ENCODE measurements at places on chromosomes 6 and 20.

DNA sequence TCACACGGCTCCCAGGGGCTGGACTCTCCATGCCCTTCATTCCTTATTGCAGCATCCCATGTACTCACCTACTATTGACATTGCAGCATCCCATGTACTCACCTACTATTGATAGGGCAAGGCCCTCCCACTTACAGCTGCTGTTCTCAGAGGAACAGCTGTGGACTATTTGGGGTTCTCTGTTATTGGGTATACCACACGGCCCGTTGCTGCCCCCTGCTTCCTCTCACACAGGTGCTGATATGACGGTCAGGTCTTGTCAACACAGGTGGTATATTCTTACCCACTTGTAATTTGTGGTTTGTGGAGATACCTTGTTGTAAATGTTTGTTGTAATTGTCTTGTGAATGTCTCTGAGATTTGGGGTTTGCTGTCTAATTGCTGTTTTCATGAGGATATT lies 18.8 kb downstream of the ALDH5A1 start:
- DNase-seq = no peak

DNA sequence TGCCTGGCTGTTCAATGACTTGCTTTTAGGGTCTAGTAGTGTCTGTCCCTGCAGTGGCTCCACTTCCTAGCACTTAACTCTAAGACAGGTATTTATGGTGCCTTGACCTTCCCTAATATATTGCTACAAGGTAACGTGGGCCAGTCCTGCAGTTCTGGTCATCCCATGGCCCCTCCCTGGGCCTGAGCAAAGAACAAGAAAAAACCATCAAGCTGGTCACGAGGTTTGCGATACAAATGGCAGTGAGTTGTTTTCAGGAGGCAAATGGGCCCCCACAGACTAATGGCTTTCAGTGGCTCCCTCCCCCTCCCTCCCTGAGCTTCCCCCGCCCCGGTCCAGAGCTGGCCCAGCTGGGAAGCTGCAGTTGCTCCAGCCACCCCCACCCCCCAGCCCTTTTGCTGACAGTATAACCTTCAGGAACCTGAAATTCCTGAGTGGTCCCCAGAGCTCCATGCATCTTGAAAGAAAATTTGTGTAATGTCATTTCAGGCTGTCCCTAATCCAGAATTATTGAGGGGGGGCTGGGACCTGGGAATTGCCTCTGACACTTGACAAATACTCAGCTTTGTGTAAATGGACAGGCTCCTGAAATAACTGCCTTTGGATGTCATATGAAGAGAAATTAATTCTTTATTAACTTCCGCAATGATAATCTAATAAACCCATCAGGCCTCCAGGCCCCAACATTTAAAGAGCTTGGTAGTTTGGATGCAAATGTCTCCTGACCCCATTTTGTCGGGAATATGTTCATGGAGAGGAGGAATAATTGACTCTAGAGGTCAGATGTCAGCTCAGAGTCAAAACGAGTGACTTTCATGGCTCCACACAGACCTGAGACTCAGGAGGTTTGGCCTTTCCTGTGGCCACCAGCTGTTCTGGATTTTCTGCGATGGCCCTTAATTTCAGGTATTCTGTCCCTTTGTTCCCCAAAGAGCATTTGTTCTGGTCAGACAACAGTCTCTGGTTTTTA lies 153.2 kb upstream of the TOP1 start:
- DNase-seq = no peak

GRCh38 chr6:47854971-47855370 lies 73.1 kb downstream of the OPN5 start:
- no peak for DNase-seq

DNA sequence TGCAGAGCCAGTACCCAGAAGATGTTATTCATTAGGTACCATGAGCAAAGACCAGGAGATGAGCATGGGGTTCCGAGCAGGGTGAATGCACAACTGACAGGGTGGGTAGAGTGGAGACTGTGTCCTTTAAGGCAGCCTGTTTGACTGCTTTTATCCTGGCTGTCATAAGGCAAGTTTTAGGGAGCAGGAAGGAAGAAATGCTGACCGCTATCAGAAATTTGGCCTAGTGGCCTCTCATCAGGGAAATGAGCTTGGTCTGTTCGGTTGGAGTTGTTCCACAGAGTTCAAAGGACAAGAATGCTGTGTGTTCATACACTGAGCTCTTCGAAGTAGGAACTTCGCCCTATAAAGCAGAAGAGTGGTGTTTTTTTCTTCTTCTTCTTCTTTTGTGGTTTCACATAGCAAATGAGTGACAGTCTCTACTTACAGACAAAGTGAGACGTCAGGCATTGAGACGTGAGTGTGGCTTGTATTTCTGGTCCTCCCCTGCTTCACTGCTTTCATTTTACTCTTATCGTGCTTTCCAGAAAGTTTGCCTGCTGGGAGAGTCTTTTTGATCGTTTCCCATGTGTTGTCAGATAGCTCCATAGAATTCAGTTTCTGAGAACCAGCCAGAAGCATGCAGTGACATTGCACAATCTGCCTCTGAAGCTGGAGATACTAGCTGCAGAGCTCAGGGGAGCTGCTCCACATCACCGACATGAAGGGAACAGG lies at the start of gene CASS4:
Gene CASS4, plus strand, starts transcription at position 502 of the 714 bp plus-strand sequence. Its CDS starts 199 bp downstream, at position 701.
- DNase-seq = no peak

- no peak for DNase-seq
Measured at GRCh38 chr6:32184084-32184640, at the start of gene AGER. Gene AGER (minus strand): TSS chr6:32184253. CDS start chr6:32184222, 31 bp downstream.

GRCh38 chr6:168196881-168197635 lies 118.0 kb upstream of the FRMD1 start:
- DNase-seq = no peak

- DNase-seq = no peak
Measured at GRCh38 chr6:112683926-112684325, 336.8 kb downstream of the RFPL4B start.

DNA sequence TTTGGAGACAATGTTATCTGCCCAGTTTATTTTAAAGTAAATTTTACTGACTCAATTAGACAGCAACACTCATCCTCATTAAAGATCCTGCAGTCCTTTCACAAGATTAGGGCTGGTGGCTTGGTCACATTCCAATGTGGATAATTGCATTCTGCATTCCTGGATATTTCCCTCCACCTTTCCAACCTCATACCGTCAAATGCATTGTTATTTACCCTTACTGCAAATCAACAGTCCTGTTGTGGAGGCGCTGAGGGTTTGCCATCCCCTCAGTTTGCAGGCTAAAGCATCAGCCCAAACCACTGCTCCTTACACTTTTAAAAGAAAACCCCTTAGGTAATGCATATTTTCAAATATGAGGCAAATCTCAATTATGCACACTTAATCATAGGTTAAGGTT lies 5.4 kb downstream of the CITED2 start:
- DNase-seq = no peak

- DNase-seq = no peak
Measured at GRCh38 chr6:106446983-106447382, 86.5 kb downstream of the CRYBG1 start.

GRCh38 chr6:5403609-5404008 lies 142.3 kb downstream of the FARS2 start:
- no peak for DNase-seq

DNA sequence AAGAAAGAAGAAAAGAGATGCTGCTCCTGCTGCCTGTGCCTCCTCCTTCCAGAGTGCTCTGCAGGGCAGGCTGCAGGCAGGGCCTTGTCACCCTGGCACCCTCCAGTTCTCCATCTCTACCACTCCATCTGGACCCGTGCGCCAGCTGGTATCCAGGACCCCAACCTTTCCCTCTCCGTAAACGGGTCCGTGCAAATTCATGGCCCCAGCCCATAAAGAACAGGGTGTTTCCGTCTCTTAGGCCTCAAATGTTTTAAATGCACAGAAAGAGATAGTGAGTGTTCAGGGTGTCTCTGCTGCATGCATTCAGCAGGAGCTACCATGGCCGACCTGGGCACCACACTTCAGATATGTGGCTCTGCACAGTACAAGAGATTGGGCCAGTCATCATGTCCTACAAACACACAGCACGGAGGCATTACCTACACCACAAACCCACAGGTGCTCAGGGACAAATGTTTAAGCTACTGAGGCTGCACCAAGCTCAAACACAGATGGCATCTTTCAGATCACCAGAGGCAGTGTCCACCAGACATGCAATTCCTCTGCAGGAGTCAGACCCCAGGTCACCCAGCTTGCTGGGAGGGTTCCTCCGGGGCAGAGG lies 258.1 kb downstream of the DLL1 start:
- DNase-seq = no peak

DNA sequence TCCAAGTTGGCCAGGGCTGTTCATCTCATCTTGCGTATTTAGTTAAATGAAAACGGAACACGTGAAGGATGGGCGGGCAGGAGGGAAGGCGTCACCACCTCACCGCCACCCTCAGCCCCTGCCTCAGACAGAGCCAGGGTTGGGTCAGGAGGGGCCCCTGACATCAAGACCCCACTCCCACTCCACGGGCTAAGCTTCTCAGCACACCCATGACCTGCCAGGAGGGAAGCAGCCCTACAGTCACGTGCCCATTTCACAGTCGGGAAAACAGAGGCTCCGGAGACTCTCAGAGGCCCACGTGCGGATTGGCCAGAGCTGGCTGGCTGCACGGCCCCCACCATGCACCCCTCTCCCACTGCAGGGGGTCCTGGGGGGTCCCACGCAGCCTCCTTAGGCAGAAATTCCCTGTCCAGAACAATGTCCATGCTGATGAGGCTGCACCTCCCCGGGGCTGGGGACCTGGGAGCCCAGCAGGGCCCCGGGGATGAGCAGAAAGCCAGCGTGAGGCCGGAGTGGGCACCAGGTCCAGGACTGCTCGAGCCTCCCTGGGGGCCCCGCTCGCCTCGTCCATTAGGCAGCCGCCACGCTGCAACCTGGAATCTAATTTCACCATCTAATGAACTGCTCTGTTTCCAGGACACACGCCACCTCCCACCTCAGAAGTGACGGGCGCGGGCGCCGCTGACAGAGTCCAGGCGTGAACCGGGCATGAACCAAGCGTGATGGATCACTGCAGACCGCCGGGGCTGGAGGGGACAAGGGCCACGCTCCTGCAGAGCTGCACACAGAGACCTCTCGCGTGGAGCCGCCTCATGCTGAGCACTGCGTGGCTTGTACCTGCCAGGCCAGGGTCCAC lies 15.8 kb downstream of the KCNQ2 start:
- DNase-seq = no peak

DNA sequence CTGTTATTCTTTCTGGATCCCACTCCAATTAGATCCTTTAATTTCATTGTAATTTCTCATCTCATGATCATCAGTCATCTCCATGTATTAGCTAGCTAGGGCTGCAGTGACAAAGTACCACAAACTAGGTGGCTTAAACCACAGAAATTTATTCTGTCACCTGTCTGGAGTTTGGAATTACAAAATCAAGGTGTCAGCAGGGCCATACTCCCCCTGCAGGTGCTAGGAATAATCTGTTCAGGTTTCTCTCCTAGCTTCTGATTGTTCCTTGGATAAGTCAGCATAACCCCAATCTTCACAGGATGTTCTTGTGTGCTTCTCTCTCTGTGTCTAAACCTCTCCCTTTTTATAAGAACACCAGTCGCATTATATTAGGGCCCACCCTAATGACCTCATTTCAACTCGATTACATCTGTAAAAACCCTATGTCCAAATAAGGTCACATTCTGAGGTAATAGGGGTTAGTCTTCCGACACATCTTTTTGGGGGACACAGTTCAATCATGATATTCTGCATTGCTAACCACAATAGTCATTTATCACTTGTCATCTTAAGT lies 40.5 kb downstream of the BEND6 start:
- no peak for DNase-seq

- no peak for DNase-seq
Measured at GRCh38 chr6:139029470-139030227, 1.1 kb downstream of the ABRACL start.

- DNase-seq = no peak
Measured at GRCh38 chr6:154474648-154475428, 35.6 kb downstream of the CNKSR3 start.
